ENCODE measurements at places on chromosomes 11 and 22. TPM values are rescaled to one million over a fixed set of nuclear protein-coding genes. Genes with fewer than 3 reads are reported as not detected.

Gene EXPH5
- 0.26 TPM for total RNA-seq

Gene CASP1
- 18.1 TPM for total RNA-seq

Gene TRIM51
- not detected for total RNA-seq

Gene SMARCB1
- 31.9 TPM for total RNA-seq

Gene PANX2
- total RNA-seq = 2.1 TPM

Gene ANGPTL5
- not detected for total RNA-seq

Gene ABCC8
- not detected for total RNA-seq

Gene OR2AG1
- total RNA-seq = not detected

Gene UCP3
- 0.65 TPM for total RNA-seq

Gene PPFIBP2
- 17.2 TPM for total RNA-seq

Gene MS4A6A
- not detected for total RNA-seq

Gene TMEM123
- total RNA-seq = 99.6 TPM

Gene TMEM132A
- 41.5 TPM for total RNA-seq

Gene FAM111A
- 28.1 TPM for total RNA-seq

Gene SLC6A5
- not detected for total RNA-seq

Gene CALCB
- not detected for total RNA-seq

Gene PPP2R5B
- total RNA-seq = 28.1 TPM

Gene KRTAP5-11
- not detected for total RNA-seq

Gene CD248
- total RNA-seq = 51.9 TPM

Gene ADORA2A
- 1.6 TPM for total RNA-seq

Gene USH1C
- not detected for total RNA-seq

Gene MMP27
- not detected for total RNA-seq

Gene IL17REL
- not detected for total RNA-seq

Gene RASL10A
- total RNA-seq = not detected

Gene OR6A2
- total RNA-seq = 0.26 TPM

Gene FGF19
- not detected for total RNA-seq

Gene TBX1
- not detected for total RNA-seq

Gene ISX
- total RNA-seq = not detected

Gene ZNF280B
- 0.13 TPM for total RNA-seq

Gene NNMT
- total RNA-seq = 384 TPM

Gene RAB38
- total RNA-seq = 0.52 TPM

Gene SCARF2
- total RNA-seq = 64.6 TPM

Gene DEFB131B
- not detected for total RNA-seq

Gene CCDC116
- 0.20 TPM for total RNA-seq

Gene C22orf31
- total RNA-seq = not detected

Gene CLNS1A
- 155 TPM for total RNA-seq

Gene MPPED2
- 0.20 TPM for total RNA-seq

Gene SOX10
- not detected for total RNA-seq

Gene MOGAT2
- total RNA-seq = not detected

Gene SERPING1
- 11.6 TPM for total RNA-seq

Gene MISFA
- total RNA-seq = 0.52 TPM

Gene NPTXR
- 7.8 TPM for total RNA-seq

Gene CNGA4
- 0.17 TPM for total RNA-seq

Gene TUG1
- 58.4 TPM for total RNA-seq

Gene SOX6
- total RNA-seq = 2.5 TPM

Gene AMOTL1
- total RNA-seq = 55.7 TPM

Gene PDE2A
- total RNA-seq = 5.2 TPM

Gene MRGPRF
- total RNA-seq = 65.7 TPM

Gene RCOR2
- 5.8 TPM for total RNA-seq

Data from smooth muscle cell of the pulmonary artery (primary cell).